Activated T-cell treated with anti-CD3 and anti-CD28 coated beads, Interleukin-2, amount 50 U/mL, for 72 hours (primary cell): ENCODE measurements at places on chromosomes 3 and 15. TPM values are rescaled to one million over a fixed set of nuclear protein-coding genes. Genes with fewer than 3 reads are reported as not detected.

The ITIH1 gene
- not detected for total RNA-seq

The EFHB gene
- 0.89 TPM for total RNA-seq

The CKMT1A gene
- total RNA-seq = 1.0 TPM

The ALDH1L1 gene
- 0.21 TPM for total RNA-seq

The PPIP5K1 gene
- total RNA-seq = 50.0 TPM

The ANKRD63 gene
- not detected for total RNA-seq

The CFAP100 gene
- total RNA-seq = not detected

The SERINC4 gene
- 0.14 TPM for total RNA-seq

The UROC1 gene
- total RNA-seq = not detected

The CD200R1 gene
- total RNA-seq = 1.4 TPM

The TGM4 gene
- not detected for total RNA-seq

The PRR20G gene
- total RNA-seq = not detected

The C3orf85 gene
- total RNA-seq = not detected

The NME9 gene
- 0.58 TPM for total RNA-seq

The SKOR1 gene
- 0.31 TPM for total RNA-seq

The NPAP1 gene
- not detected for total RNA-seq

The STRA6 gene
- 0.43 TPM for total RNA-seq

The HESX1 gene
- total RNA-seq = 0.62 TPM

The SAMMSON gene
- total RNA-seq = not detected
